CD4-positive, alpha-beta memory T cell (primary cell): ENCODE measurements at places on chromosomes 5 and 9.

- no peak for DNase-seq
Measured at GRCh38 chr5:140035881-140036280, 7.2 kb downstream of the NRG2 start.

- no peak for DNase-seq
Measured at GRCh38 chr9:36423206-36423605, 23.1 kb upstream of the RNF38 start.

DNA sequence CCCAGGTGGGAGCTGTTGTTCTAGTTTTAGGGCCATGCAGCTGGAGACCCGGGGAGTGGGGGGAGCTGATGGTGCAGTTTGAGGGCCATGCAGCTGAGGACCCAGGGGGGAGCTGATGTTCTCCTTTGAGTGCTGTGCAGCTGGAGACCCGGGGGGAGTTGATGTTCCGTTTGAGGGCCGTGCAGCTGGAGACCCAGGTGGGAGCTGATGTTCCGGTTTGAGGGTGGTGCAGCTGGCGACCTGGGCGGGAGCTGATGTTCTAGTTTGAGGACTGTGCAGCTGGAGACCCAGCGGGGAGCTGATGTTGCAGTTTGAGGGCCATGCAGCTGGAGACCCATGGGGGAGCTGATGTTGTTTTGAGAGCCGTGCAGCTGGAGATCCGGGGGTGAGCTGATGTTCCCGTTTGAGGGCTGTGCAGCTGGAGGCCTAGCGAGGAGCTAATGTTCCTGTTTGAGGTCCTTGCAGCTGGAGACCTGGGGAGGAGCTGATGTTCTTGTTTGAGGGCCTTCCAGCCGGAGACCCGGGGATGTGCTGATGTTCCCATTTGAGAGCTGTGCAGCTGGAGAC lies 14.6 kb downstream of the PDCD6 start:
- no peak for DNase-seq

DNA sequence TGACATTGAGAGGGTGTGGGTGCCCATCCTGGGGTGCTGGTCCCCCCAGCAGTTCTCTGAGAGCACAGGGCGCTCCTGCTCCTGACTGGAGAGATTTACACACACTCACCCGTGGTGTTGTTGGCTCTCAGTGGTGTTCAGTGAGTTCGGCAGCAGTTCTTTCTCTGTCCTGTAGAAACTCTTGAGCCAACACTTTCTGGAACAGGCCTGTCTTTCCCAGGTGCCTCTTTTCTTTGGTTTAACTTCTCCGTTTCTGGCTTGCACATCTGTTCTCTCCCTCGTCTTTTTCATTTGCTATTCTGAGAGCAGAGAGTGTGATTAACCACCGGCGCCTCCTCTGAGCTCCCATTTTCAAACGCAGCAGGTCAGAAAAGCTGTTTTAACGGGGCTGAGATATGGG lies 284.5 kb downstream of the IRX2 start:
- no peak for DNase-seq

DNA sequence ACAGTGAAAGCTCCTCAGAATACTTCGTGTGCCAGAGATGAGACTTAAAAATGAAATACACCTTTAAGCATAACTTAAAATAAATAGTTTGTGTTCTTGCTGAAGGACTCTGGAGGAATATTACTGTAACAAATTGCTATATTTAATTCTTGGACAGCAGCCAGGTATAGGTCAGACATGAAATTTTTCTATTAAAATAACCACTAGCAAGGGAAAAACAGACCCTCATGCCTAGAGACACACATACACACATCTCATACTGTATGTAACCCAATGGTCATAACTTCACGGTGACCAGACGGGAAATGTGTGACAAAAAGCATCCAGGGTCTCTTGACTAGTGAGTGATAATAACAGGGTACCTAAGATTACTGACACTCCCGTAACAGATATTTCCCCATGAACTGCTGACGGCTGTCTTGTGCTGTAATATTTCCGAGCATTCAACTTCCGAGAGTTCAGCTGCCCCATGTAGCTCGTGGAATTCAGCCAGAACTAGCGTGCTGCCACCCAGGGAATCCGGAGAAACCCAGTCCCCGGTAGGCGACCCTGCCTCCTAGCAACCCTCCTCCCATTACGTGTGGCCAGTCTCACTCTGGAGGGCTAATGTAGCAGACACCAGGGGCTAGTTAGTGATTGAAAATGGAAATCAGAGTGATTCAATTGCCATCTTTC lies 2295.1 kb upstream of the WWC1 start:
- no peak for DNase-seq

DNA sequence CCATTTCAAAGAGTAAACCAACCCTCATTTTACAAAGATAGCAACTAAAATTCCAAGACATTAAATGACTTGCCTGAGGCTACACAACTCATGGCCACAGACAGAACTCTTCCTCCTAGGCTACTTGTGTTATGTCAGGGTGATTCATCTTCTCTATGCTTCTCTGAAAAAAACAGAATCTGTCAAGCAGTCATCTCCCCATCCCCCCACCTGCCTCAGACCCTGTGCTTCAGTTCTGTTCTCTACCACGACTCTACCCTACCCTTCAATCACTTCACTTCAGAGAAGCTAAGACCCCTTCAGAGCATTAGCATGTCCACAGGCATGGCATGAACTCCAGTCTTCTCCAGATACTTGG lies 277.7 kb upstream of the PTGER4 start:
- DNase-seq = no peak

GRCh38 chr9:114114364-114114763 lies 15.3 kb upstream of the KIF12 start:
- no peak for DNase-seq

DNA sequence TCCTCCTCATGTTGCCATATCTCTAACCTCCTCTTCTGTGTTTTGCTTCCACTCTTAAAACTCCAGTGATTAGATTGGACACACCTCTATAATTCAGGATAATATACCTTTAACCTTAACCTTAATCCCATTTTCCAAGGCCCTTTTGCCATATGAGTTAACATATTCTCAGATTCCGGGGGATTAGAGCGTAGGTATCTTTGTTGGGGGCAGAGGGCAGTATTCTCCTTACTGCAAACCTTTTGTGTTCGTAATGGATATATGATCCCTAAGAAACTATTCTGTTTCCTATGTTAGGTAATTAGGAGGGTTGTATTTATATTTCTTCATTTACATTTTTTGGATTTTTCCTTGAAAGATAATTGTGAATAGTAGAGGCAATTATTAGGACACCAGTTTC lies 99.5 kb downstream of the VPS13A start:
- DNase-seq = no peak

DNA sequence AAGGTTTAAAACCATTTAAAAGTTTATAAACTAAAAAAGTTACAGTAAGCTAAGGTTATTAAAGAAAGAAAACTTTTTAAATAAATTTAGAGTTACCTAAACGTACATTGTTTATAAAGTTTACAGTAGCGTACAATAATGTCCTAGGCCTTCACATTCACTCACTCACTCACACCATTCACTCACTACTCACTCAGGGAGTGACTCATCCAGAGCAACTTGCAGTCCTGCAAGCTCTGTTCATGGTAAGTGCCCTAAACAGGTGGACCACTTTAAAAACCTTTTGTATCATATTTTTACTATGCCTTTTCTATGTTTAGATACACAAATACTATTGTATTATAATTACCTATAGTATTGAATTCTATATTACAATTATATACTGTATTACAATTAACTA lies 190.8 kb upstream of the RASA1 start:
- DNase-seq = no peak

- no peak for DNase-seq
Measured at GRCh38 chr5:166073901-166074581, 2217.4 kb upstream of the WWC1 start.

- DNase-seq = peak; percentile 49
Measured at GRCh38 chr5:62256161-62257019, 49.6 kb upstream of the KIF2A start.

GRCh38 chr9:136365775-136366222 lies 2.3 kb upstream of the DNLZ start:
- DNase-seq = no peak

- DNase-seq = no peak
Measured at GRCh38 chr9:77807281-77807683, 159.2 kb upstream of the GNA14 start.

DNA sequence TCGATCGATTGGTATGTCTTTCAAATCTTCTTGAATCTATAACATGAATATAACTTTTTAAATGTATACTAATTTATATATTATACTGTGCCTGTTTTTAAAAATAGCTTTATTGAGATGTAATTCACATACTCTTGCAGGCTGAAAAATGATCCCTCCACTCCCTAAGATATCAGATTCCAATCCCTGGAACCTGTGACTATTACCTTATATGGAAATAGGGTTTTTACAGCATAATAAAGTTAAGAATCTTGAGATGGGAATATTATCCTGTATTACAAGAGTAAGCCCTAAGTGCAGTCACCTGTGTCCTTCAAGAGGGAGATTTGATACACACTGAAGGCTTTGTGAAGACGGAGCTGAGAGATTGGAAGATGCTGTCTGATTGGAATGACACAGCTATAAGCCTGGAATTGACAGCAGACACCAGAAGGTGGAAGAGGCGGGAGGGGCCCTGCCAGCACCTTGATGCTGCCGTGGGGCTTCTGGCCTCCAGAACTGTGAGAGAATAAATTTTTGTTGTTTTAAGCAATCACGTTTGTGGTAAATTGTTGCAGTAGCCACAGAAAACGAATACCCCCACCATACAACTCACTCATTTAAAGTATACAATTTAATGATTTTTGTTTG lies 161.3 kb downstream of the RMI1 start:
- DNase-seq = no peak
